ENCODE measurements at places on chromosomes 1 and 21.

- DNase-seq, result no peak
Measured at GRCh38 chr1:36176106-36176949, 20.4 kb downstream of the MAP7D1 start.

DNA sequence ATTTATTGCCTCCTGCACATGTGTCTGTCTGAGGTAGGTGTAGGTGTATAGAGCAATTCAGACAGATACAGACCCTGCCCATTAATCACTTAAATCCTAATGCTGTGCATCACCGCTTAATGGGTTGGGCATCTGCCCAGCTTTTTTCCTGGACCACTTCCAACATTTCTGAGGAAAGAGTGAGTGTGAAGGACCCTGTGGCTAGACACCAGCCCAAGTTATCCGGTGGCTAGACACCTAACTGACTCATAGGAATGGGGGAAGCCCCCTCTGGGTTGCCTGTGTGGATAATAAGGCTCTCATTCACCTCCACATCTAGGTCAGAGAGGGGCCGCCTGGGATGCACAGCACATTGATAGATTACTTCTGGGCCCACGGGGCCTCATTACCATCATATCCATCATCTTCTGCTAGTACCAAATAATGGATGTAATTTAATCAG lies 121.1 kb upstream of the RAVER2 start:
- peak; percentile 22 for DNase-seq

DNA sequence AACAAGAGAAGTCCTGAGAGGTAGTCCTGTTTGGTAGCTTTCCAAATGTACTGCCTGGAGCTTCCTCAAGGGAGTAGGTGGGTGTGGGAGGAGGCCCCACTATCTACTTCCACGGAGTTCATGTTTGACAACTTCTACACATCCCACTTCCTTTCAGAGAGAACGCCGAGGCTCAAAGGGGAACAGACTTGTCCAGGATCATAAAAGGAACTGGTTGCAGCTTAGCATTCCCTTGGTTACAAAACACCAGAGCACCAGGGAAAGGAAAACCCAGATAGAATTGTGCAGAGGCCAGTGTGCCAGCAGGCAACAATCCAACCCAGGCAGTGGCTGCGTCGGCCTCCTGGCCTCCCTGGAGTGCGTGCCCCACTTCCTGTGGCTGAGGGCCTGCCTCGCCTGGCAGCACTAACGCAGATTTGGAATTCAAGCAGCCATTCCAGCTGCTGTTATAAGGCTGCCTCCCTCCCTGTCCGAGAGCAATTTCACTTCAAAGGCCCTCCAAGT lies 4.2 kb upstream of the RAP1GAP start:
- DNase-seq, result peak; percentile 5

GRCh38 chr1:59185163-59185860 lies 111.6 kb upstream of the FGGY start:
- no peak for DNase-seq

- DNase-seq, result peak; percentile 80
Measured at GRCh38 chr1:35557118-35557610, at the start of gene KIAA0319L. KIAA0319L (minus strand) TSS chr1:35557403; CDS start chr1:35554491, 2,912 bp downstream.

DNA sequence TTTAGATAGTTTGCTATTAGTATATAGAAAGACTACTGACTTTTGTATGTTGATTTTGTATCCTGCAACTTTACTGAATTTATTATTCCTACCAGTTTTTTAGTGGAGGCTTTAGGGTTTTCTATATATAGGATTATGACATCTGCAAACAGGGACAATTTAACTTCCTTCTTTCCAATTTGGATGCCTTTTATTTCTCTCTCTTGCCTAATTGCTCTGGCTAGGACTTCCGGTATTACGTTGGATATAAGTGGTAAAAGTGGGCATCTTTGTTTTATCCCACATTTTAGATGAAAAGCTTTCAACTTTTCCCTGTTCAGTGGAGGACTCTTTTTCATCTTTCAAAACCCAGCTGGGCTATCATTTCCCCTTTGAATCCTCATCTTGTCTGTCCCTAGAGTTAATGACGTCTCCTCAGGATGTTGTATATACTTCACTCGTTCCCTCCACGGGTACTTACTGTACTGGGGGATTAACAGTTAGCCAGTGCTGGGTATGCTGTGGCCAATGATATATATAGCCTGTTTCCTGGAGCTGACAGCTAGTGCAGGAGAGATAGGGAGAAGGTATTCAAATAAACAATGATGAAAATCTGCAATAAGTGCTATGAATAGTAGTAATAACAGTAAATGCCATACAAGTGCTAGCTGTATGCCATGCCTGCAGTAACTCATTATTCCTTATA lies 9.8 kb downstream of the ACOT11 start:
- no peak for DNase-seq

GRCh38 chr1:67754526-67754920 lies 69.5 kb downstream of the GADD45A start:
- DNase-seq, result no peak

- no peak for DNase-seq
Measured at GRCh38 chr1:208565756-208566440, 321.7 kb upstream of the PLXNA2 start.

DNA sequence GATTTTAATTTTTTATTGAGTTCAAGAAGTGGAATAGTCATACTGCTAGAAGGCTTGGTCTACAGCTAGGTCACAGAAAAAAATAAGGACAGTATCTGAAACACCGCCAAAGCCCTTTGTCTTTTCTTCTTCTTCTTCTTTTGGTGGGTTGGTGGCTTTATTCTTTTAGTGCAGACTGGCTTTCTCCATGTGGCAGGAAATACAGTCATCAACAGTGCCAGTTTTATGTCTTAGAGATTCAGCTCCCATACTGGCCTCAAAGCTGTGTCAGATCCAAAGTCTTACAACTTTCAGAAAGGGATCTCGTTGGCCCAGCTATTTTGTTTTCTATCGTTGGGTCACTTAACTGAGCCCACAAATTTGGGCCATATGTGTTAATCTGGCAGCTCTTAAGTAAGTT lies 58.2 kb downstream of the FNBP1L start:
- DNase-seq, result no peak

DNA sequence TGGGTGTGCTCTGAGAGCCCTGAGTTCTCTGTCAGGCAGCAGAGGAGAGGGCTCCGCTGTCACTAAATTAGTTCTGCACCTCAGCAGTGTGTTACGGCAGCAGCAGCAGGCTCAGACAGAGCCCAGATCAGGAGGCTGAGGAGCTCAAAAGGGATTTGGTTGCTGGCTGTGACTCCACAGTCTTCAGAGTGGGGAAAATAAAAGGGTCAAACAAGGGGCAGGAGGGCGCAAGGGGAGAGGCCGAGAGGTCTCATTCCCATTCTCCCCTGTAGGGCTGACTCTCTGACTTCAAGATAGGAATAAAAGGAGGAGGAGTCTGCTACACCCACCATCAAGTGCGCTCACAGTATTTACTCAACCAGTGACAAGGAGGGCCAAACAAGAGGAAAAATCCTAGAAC lies 9.2 kb upstream of the SLC45A3 start:
- no peak for DNase-seq

DNA sequence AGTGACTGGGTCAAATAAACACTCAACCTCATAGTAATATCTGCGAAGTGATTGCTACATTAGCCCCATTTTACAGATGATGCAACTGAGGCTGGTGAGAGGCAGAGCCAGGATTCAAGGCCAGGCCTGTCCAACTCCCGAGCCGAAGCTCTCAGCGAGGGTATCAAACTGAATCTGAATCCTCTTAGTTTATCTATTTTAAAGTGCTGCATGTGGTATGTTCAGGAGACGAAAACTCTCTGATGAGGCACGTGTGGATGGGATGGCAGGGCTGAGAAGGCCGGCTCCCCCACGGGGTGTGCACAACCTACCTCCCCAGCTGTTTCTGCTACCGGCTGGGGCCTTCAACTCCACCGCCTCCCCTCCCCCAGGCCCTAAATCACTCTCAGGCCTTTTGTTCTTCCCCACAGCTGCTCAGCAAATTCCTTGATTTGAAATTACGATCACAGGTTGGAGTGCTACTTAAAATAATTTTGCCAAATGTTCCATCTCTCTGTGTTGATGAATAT lies 171.8 kb downstream of the TOMM20 start:
- no peak for DNase-seq

- DNase-seq, result no peak
Measured at GRCh38 chr1:37107153-37107907, 73.0 kb upstream of the GRIK3 start.

DNA sequence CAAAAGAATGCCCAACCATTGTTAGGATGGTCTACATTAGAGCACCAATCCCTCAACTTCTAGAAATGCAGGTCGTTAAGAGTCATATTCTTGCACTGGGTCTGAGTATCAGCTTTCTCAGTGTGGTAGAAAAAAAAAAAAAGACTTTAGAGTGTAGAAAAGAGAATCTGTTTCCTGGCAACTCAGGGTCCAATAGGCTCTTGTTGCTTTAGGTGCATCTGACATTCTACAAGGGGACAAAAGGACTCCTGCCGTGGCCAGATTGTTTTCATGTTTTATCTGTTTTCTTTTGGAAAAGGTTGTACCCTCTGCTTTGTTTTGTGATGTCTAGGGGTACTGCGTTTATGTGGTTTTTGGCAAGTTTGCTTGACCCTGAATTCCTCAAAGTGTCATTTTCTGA lies 105.4 kb upstream of the KCNK2 start:
- no peak for DNase-seq

DNA sequence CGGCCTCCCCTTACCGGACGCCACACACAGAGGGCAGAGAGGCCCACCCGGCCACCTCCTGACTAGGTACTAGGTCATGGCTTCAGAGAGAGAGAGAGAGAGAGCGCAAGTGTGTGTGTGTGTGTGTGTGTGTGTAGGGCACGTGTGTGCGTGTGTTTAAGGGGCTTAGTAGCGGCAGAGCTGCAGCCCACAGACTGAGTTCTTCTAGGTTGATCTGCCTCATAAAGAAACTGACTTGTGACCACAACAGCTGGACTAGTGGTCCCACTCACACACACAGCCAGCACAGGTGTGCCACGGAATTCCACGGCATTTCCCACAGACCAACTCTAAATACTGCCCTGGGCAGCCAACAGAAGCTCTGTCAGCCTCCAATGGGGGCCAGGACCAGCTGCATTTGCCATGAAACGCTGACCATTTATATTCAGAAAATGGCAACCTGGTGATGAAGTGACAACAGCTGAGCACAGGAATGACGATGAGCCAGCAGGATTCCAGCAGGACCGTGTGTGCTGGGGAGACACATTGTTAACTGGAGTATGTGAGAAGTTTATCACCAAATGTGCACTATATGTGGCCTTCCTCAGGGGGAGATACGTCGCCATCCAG lies 38.8 kb upstream of the GPR153 start:
- DNase-seq, result no peak
